ENCODE measurements at places on chromosomes 1 and 21. TPM values are rescaled to one million over a fixed set of nuclear protein-coding genes. Genes with fewer than 3 reads are reported as not detected.

Gene ZBTB8OS
- 2.6 TPM for total RNA-seq

Gene HTR6
- total RNA-seq, result not detected

- no peak overlapping the region for H3K4me3 ChIP-seq
- no peaks in the 10 kb centered on the region for H3K27me3 ChIP-seq
- H3K36me3 ChIP-seq, result no peaks in the 10 kb centered on the region
- DNase-seq, result no peak
- H3K27ac ChIP-seq, result no peak overlapping the region
- no peaks in the 10 kb centered on the region for H3K4me1 ChIP-seq
Observed at GRCh38 chr1:212554401-212554800, 54.2 kb upstream of the ATF3 start.

DNA sequence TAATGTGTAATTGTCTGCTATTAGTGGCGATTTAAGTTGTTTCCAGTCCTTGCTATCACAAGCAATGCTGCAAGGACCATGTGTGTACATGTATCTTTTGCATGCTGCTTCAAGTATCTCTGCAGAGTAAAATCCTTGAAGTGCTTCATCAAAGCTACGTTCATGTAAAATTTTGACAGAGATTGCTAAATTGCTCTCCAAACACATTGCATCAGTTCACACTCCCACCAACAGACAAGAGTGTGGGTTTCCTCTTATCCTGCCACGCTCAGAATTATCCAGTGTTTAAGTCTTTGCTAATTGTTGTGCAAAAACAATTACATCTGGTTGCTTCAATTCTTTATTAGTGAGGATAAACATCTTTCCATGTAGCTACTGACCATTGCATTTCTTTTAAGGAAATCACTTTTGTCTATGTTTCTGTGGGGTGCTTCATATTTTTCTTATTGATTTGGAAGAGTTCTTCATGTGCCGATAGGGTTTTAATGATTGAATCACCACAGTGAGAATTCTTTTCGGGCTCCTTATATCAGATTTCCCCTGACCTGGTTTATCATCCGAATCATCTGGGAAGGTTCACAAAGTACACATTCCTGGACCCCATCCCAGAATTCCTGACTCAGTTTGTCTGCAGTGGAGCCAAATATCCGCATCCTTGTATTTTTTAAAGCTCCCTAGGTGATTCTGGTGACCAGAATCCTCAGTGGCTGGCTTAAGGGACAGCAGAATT lies 56.3 kb upstream of the GALNT2 start:
- no peak for DNase-seq
- no peaks in the 10 kb centered on the region for H3K27me3 ChIP-seq
- no peak overlapping the region for H3K4me3 ChIP-seq
- H3K36me3 ChIP-seq, result no peaks in the 10 kb centered on the region
- no peaks in the 10 kb centered on the region for H3K4me1 ChIP-seq

DNA sequence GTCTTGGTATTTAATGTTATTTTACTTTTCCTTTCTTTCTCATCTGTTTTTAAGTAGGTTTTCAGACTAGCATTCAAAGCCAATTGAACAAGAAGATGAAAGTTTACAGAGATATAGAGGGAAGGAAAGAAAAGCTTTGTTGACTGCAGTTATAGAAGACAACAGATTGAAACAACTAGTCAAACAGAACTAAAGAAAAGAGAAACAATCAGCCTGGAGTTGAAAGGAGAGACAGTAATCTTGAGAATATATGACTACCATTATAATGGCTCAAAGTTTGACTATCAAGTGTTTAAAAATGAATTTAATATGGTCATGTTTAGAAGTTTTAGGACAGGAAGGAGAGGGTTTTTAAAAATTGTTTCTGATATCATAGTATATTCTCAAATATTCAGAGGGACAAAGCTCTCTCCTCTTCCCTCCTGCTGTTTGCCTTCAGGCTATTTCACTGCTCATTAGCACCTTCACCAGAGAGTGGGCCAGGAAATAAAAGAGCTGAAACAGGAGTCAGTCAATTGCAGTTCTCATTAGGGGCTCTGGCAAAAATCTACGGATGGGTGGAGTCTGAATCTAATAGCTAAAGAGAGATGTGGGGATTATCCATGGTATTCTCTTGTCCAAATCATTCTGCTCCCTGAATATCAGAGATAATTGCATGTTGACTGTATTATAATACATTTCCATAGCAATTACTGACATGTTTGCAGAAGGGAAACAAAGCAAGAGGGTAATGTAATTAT lies 577.8 kb downstream of the BRINP3 start:
- H3K36me3 ChIP-seq, result no peaks in the 10 kb centered on the region
- no peak for DNase-seq
- no peaks in the 10 kb centered on the region for H3K4me1 ChIP-seq

GRCh38 chr1:48202030-48202752 lies 20.3 kb upstream of the SLC5A9 start:
- H3K27ac ChIP-seq, result no peak overlapping the region
- no peaks in the 10 kb centered on the region for H3K4me1 ChIP-seq
- H3K4me3 ChIP-seq, result no peak overlapping the region

DNA sequence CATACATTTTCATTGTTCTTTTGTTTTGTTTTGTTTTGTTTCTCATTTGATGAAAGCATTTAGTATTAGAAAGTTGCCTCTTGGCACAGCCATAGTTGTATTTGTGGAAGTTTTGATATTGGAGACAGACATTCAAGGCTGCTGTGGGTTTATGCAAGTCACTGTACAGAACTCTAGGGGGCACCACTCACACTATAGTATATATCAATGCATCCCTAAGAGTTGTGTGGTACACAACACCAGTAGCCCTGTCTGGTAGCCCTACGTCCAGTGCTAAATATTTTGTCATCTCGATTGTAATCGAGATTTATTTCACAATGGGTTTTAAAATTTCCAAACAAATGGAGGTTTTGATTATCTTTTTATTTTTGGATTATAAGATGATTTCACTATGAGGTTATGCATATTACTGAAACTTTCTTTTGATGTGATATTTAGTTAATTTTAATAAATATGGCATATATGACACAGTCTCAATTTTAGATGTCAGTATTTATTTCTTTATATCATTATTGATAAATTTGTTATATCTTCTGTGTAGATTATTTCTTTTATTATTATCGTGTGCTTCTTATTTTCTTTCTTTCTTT lies 112.2 kb downstream of the NR5A2 start:
- no peaks in the 10 kb centered on the region for H3K27me3 ChIP-seq
- no peaks in the 10 kb centered on the region for H3K4me1 ChIP-seq
- no peaks in the 10 kb centered on the region for H3K36me3 ChIP-seq
- no peak overlapping the region for H3K27ac ChIP-seq

DNA sequence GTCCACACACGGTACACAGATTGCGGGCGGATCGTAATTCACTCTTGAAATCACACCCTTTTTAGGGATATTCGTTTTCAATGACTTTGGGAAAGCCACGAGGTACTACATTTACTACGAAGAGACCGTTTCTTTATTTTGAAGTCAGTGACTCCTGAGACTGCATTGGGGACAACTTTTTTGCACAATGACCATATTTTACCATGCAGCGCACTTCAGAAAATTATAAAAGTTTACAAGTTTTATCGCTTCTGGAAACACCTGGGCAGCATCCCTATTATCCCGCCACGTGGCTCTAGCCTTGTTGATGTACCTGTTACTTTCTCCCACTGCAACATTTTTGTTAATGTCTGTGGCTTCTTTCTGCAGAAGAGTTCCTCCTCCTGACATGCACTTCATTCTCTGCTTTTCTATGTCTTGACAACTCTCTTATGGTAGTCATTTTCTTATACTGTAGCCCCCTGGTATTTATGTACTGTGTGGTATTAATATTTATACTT lies 1.3 kb upstream of the AKT3 start:
- DNase-seq, result no peak
- no peaks in the 10 kb centered on the region for H3K4me1 ChIP-seq
- no peaks in the 10 kb centered on the region for H3K27me3 ChIP-seq

GRCh38 chr1:224785040-224785328 lies 144.5 kb upstream of the DNAH14 start:
- H3K27me3 ChIP-seq, result no peaks in the 10 kb centered on the region
- no peak overlapping the region for H3K4me3 ChIP-seq
- DNase-seq, result no peak
- no peak overlapping the region for H3K27ac ChIP-seq
- H3K36me3 ChIP-seq, result no peaks in the 10 kb centered on the region

- H3K27me3 ChIP-seq, result no peaks in the 10 kb centered on the region
- no peak overlapping the region for H3K27ac ChIP-seq
- H3K4me1 ChIP-seq, result no peaks in the 10 kb centered on the region
- no peaks in the 10 kb centered on the region for H3K36me3 ChIP-seq
Observed at GRCh38 chr21:43005635-43006034, 31.3 kb downstream of the PKNOX1 start.
